ENCODE measurements at places on chromosomes 4 and X.

DNA sequence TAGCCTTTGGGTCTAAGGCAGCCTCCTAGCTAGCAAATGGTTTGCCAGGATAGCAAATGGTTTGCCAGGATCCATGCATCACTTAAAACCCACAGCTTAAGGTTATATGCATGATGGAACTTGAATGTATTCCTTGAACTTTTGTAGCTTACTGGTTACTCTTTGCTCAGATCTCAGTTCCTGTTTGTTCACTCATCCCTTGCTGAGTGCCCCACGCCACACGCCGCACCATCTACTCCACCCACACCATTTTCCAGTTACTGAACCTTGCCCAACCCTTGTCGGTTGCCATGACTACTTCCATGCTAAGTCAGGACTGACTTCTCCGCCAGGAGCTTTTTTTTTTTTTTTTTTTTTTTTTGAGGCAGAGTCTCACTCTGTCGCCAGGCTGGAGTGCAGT, 29.5 kb upstream of the XIAP start:
- DNase-seq = no peak

DNA sequence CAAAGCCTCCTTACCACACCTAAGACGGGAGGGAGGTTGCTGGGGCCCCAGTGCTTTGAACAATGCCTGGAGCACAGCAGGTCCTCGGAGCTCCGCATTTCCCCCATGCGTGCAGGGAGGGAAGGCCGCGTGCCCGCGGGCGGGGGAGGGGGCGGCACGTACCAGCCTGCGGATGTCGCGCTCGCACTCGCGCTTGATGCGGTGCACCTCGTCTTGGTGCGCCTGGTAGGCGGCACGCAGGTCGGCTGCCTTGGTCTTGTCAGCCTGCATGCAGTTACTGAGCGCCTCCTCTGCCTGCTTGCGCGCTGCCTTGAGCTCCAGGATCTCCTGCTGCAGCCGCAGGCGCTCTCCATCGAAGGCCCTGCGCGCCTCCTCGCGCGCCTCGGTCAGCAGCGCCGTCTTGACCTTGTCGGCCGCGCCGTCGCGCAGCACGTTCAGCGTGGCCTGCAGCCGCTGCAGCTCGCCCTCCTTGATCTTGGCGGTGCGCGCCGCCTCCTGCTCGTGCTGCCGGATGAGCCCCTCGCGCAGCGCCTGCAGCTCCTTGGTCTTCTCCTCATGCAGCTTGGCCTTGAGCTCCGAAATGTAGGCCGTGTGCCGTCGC, 87.2 kb upstream of the C4orf50 start:
- no peak for DNase-seq

GRCh38 chr4:113673450-113673849, 88.1 kb downstream of the CAMK2D start:
- DNase-seq = no peak

DNA sequence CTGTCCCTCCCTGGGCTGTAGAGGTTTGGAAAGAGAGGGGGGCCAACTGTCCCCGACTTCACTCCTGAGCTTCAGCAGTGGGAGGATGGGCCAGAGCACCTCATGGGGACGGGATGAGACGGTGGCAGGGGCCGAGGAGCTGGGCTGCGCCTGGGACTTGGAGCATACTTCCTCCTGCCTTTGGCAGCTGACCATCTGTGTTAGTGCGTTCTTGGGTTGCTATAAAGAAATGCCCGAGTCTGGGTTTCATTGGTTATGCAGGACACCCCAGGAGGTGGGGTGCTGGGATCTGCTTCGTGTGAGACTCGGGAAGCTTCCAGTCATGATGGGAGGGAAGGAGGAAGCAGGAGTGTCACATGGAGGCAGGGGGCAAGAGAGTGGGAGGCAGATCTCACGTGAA, 7.4 kb downstream of the PSAPL1 start:
- DNase-seq = no peak

GRCh38 chr4:124631760-124632159, 80.8 kb downstream of the ANKRD50 start:
- DNase-seq = peak; percentile 95

- peak; percentile 38 for DNase-seq
Observed at GRCh38 chr4:60744767-60745166, 455.4 kb upstream of the ADGRL3 start.

DNA sequence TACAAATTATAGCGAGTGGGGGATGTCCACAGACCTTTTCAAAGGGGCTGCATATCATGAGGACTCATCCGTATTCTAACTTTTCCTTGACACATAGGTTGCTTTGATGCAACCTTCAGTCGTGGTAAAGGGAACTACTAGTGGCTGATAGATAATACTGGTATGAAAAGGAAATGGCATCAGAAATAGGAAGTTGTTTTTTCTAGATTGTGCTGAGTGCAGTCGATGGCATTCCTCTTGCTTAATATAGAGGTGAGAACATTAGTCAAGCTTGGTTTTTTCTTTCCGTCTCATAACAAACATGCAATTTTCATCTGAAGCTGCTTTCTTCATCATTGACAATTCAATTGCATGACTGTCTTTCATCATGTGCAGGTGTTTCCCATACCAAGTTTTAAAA, 16.6 kb downstream of the ENPEP start:
- no peak for DNase-seq

GRCh38 chr4:107808572-107808971, 16.2 kb upstream of the SGMS2 start:
- no peak for DNase-seq

DNA sequence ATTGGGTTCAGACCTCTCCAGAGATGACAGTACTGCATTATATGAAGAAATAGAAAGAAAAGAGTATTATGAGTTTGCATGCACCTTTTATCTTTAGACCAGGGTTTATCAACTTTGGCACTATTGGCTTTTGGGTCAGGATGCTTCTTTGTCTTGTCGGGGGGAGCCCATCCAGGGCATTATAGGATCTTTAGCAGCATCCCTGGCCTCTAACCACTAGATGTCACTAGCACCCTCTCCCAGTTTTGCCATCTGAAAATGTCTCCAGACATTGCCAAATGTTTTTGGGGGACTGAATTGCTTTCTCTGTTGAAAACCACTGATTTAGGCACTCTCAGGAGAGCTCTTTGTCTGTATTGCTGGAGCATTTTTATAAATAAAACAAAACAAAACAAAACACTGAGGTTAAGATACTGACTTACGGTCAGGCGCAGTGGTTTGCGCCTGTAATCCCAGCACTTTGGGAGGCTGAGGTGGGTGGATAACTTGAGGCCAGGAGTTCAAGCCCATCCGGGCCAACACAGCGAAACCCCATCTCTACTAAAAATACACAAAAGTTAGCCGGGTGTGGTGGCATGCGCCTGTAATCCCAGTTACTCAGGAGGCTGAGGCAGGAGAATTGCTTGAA, 23.6 kb downstream of the CA5B start:
- DNase-seq = peak; percentile 33
